ENCODE measurements at places on chromosomes 1 and 21. TPM values are rescaled to one million over a fixed set of nuclear protein-coding genes. Genes with fewer than 3 reads are reported as not detected.

The OR2T2 gene
- total RNA-seq = not detected

The SPRR1A gene
- total RNA-seq = not detected

The ZNF670 gene
- 20.0 TPM for total RNA-seq

The OR10J1 gene
- total RNA-seq = 0.11 TPM

The CFHR5 gene
- total RNA-seq = not detected

The RHOU gene
- not detected for total RNA-seq

The OR2M4 gene
- not detected for total RNA-seq

The GPR137B gene
- total RNA-seq = 26.8 TPM

The SH3GLB1 gene
- total RNA-seq = 56.6 TPM

The CNIH3 gene
- total RNA-seq = 4.7 TPM

The KRTAP19-2 gene
- not detected for total RNA-seq

The PDC gene
- not detected for total RNA-seq

The S1PR1 gene
- total RNA-seq = not detected

GRCh38 chr1:181742426-181742825 is 259.1 kb downstream of the CACNA1E start:
- DNase-seq = no peak

DNA sequence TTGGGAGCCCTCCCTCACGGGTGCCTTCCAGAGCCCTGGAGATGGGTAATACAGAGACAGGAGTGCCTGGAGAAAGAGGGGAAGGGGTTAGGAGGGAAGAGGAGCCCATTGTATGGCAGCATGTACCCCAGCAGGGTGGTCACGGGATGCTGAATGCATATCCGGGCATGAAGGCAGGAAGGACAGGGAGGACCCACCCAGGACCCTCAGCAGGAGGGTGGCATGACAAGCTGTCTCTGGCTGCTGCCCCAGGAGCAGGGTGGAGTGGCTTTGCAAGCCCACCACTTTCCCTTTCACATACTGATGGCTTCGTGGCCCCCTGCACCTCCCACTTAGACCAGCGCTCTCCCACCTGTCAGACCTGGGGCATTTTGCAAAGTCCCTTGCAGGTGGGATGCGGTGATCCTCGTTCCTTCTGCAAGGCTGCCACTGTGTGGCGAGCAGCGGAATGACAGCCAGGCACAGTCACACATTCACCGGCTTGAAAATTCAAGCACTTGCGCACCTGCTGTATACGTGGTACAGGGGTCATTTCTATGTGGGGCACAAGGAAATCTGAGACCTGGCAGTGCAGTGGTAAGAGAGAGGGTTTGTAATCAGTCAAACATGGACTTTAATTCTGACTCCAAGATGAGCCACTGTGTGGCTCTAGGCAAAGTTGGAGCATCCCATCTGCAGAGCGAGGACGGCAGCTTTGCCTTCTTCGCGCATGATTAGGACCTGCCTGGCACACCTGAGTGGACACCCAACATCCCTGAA is 53.2 kb upstream of the TMEM51 start:
- DNase-seq = peak; percentile 79

GRCh38 chr1:116501125-116501869 is 69.5 kb downstream of the CD58 start:
- no peak for DNase-seq

DNA sequence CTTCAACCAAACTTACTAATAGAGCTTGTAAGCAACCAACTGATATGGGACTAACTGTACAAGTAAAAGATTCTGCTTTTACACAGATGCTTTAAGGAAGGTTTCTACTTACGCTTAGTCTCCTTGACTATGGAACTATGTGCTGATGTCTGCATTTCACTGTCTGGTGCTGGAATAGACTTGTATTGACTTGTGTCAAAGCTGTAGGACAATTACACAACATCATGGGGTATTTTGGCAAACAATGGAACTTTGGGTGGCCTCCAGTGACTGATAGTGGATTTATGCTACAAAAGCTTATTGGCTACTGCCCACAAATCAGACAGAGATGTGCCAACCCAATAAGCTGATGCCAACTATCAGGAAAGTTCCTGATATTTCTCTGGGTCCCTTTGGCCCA is 10.6 kb downstream of the CBR1 start:
- DNase-seq = no peak

DNA sequence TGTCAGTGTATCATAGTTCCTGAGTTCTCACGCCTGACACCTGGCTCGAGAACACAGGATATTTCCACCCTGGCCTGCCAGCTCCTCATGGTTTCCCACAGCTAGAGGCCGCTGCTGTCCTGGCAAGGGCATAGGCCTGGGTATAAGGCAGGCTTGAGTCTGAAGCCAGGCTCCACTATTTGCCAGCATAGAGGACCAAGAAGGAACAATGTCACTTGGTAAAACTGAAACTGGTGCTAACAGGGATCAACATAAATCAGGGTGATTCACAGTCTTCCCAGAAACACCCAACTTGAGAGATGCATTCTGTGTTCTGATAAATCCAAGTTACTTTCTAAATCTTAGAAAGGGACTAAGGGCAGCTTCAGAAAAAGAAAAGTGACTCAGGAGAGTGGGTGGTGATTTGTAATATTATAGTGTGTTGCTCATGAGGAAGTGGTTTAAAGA is 6.9 kb upstream of the S100A2 start:
- DNase-seq = peak; percentile 86

DNA sequence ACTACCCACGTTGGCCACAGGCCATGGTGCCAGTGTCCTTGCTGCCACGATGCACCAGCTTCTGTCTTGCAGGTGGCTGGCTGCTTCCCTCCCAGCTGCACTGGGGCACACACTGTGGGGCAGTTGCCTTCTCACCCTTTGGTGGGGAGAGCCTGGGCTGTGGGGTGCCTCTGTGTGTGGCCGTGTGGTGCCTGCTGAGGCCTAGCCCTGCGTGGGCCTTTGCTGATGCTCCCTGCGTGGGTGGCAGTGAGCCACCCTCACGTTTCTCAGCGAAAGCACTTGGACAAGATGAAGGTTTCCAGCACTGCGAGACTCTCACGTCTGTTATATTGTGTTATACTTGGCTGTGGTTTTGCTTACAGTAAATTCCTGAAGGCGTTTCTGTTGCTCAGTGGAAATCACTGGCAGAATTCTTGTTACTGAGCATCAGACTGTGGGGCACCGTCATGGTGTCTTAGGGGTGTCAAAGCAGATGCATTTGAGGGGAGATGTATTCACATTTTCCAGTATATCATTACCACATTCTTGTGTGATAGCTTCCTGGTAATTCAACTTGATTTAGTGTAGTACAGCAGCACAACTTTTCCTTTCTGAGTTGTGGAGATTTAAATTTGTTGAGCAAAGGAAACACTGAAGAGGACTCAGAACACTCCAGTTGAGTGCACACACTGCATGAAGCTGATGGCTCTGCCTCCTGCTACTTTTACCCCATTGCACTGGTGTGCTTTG is 124.7 kb downstream of the PCBP3 start:
- DNase-seq = no peak

- DNase-seq = peak; percentile 39
Observed at GRCh38 chr1:150549496-150550221, 451 bp downstream of the ADAMTSL4 start.

DNA sequence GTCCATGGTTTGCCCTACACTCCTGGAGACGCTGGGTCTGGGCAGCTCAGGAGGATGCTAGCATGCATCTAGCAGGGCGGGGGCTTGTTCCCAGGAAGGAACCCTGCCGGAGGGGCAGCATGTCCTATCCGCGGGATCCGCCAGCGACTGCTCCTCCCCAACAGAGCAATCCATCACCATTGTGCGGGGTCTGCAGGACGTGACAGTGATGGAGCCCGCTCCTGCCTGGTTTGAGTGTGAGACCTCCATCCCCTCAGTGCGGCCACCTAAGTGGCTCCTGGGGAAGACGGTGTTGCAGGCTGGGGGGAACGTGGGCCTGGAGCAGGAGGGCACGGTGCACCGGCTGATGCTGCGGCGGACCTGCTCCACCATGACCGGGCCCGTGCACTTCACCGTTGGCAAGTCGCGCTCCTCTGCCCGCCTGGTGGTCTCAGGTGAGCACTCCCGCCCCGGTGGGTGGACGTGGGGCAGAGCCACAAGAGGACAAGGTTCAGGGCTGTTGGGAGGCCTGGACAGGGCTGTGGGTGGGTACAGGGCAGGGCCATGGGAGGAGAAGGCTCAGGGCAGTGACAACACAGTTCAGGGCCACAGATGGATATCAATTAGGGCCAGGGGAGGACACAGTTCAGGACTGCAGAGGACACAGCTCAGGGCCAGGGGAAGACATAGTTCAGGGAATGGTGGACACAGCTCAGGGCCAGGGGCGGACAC is 71.3 kb downstream of the OBSCN start:
- no peak for DNase-seq

DNA sequence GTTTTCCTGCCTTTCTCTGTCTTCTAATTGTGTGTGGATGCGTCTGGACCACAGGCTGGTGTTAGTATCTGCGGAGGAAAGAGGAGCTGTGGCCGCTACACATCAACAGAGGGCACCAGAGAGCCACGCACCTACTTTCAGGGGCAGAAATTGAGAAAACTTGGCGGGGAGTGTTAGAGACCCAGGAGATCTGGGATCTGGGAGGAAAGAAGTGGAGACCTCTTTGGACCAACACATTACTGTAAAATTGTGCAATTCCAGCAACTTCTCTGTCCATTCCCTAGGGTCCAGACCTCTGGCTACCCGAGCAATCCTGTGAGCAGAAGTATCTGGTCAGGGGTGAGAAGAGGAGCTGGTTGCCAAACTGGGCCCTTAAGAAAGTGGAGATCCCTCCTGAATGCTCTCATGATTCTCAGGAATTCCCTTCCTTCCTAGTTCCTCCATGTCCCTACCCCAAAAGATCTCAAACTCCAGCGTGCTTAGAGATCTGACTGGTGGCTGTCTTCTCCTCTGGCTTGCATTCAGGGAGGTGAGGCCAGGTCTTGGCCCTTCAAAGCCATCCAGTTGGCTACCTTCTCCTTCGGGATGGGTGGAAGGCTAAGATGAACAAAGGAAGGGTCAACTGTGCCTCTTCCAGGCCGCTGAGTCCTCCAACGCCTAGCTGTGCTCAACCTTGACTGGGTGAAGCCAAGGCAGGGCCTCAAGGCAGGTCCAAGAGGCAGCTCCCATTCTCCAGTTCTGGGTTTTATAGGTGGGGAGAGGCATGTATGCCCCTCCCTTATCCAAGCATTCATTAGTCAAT is 1.2 kb upstream of the KIRREL1 start:
- peak; percentile 76 for DNase-seq

- DNase-seq = no peak
Observed at GRCh38 chr1:180849031-180849775, 63.5 kb upstream of the KIAA1614 start.

GRCh38 chr1:247961791-247962190 is 3.2 kb upstream of the OR2AK2 start:
- DNase-seq = no peak

GRCh38 chr1:81407000-81407821 is 393.5 kb upstream of the ADGRL2 start:
- DNase-seq = no peak

DNA sequence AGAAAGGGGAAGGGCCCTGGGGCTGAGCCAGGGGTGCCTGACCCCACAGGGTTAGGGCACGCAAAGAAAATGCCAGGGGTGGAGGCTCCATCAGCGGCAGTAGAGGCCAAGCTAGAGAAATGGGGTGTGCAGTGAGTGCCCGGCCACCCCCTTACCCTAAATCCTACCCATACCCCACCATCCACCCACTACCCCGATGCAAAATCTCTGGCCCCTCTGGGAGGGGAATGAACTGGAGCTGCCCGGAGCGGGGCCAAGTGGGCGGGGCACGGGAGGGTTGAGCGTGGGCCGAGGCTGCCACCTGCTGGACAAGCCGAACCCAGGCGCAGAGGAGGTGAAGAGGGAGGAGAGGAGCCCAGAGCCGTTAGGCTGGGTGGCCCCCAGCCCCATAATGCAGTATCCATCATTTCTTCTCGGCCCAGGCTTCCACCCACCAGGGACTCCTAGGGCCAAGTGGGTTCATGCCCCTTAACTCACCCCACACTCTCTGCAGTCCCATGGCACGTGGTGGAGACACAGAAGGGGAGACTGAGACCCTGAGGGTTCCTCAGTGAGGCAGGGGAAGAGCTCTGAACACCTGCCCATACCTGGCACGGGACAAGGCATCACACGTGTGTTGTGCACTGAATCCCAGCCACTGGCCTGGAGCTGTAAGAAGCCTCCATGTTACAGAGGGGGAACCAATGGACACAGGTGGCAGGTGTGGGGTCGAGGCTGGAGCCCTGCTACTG is 1.4 kb upstream of the C1QC start:
- peak; percentile 89 for DNase-seq

- peak; percentile 28 for DNase-seq
Observed at GRCh38 chr1:48294656-48295055, 72.1 kb downstream of the SLC5A9 start.

DNA sequence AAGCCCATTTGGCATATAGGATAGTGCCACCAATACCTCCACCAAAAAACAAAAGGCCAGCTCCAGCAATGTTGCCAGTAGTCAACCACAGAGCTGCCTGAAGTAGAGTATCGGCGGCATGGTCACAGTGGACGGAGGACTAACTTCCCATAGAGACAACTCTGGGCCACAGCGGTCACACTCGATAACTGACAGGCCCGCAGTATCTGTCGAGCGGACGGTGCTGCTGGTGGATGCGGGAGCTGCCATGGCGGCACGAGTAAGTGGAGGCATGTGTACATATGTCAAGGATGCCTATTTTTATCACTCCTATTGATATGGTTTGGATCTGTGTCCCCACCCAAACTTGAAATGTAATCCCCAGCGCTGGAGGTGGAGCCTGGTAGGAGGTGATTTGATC is 4.1 kb downstream of the KRTAP12-1 start:
- DNase-seq = no peak

GRCh38 chr1:15876357-15877055 is 29.0 kb downstream of the SPEN start:
- no peak for DNase-seq

DNA sequence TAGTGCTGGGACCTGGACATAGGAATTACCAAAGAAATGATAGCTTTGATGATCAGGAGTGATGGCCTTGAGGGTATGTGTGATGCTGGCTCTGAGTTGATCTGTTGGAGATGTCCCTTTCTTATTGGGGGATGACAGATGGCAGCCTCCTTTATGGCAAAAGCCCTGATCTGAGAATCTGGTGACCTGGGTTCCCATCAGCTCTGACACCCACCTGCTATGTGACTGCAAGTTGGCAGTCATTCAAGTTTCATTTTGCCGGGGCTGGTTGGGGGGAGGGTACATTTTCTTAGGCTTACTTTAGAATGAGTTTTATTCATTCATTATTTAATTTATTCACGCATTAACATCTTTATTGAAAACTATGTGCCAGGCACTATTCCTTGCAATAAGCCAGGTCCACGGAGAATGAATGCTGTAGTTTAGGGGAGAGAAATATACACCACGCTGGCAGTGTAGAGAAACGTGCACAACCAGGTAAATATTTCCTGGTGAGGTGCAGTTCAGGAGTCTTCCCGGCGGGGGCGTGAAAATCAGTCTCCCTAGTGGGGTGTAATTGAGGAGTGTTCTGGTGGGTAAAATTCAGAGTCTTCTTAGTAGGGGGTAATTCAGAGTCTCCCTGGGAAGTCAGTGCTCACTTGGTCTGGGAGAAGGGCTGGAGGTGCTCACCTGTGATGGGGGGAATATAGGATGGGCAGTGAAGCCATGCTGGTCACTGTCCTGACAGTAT is 401.3 kb downstream of the CAMTA1 start:
- DNase-seq = no peak

DNA sequence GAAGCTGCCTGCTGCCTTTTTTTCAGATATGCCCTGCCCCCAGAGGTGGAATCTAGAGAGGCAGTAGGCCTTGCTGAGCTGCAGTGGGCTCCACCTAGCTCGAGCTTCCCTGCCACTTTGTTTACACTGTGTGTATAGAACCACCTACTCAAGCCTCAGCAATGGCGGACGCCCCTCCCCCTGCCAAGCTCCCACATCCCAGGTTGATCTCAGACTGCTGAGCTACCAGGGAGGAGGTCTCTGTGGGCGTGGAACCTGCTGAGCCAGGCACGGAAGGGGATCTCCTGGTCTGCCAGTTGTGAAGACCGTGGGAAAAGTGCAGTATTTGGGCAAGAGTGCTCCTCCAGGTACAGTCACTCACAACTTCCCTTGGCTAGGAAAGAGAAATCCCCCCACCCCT is 65.1 kb downstream of the MSH4 start:
- DNase-seq = no peak

All from Karpas-422 (cell line).